ENCODE measurements at places on chromosomes 7 and 10.
A peak's percentile ranks its signal among the peaks of the same experiment; 100 is the strongest.

DNA sequence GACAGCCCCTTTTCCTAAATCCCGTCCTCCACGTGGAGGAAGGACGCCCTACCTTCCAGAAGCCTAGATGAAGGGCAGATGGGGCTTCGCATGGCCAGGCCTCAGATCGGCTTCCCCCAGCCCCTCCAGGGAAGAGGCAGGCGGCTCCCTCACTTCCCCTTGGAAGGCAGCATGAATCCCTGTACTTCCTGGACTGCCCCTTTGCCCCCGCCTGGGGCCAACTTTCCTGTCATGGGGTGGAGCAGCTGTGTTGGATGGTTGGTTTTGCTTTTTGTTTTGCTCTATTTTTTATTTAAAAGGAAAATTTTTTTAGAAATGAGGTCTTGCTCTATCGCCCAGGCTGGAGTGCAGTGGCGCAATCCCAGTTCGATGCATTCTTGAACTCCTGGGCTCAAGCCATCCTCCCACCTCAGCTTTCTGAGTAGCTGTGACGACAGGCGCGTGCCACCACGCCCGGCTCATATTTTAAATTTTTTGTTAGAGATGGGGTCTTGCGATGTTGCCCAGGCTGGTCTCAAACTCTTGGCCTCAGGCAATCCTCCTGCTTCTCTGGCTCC is 27.2 kb downstream of the GTF2IRD1 start:
- DNase-seq: no peak

DNA sequence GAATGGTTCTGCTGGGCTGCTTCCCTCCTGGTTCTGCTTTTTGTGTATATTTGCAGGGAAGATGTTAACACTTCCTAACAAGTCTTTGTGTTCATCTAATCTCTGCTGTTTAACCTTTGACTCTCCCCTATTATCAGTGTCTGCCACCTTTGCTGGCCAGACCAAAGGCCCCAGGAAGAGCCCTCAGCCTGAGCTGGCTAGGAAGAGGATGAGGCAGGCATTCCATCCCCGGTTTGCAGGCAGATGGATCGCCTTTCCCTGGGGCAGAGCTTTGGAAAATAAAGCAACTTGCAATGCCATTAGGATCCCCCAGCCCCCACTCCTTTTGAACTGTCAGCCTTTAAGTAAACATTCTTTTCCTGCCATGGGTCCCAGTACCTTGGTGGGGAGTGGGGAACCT is 19.0 kb downstream of the DPCD start:
- no peak for DNase-seq

DNA sequence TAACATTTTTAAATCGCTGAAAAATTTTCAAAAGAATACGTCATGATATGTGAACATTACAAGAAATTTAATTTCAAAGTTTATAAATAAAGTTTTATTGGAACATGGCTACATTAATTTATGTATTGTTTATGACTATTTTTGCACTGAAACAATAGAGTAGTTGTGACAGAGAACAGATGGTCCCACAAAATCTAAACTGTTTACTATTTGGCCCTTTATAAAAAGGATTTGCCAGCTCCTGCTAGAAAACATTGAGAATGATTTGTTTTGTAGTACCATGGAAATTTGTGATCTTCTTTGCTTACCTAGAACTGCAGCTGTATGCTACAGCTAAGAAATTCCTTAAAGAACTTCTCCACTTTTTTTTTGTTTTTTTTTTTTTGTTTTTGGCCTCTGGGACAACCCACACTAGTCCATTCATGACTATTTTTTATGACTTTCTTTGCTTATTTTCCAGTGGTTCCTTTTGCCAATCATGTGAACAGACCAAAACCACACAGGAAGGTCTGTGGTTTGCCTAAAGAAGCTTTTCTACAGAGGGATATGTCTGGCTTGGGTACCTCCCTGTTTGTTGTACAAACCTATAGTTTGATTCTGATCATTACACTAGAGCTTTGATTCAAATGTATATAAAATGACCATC is 55.7 kb downstream of the ST7 start:
- DNase-seq: no peak

DNA sequence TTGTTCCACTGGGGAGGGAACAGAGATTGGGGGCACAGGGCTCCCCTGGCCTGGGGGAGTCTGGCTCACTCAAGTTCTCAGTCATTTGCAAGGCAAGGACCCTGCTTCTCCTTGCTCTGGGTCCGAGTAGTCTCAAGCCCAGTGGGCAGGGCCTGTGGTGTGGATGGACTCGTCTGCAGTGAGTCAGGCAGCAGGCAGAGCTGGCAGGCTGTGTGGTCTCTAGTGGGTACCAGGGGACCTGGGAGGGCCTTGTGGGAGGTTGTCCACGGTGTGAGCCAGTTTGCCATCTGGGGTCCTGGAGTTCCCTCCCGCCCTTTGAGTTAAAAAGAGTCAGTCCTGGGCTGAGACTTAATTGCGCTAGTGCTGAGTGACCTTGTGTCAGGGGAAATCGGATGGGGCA is 8.8 kb upstream of the SH2D4B start:
- no peak for DNase-seq

- no peak for DNase-seq
Measured at GRCh38 chr7:157431951-157432540, 95.2 kb downstream of the DNAJB6 start.

DNA sequence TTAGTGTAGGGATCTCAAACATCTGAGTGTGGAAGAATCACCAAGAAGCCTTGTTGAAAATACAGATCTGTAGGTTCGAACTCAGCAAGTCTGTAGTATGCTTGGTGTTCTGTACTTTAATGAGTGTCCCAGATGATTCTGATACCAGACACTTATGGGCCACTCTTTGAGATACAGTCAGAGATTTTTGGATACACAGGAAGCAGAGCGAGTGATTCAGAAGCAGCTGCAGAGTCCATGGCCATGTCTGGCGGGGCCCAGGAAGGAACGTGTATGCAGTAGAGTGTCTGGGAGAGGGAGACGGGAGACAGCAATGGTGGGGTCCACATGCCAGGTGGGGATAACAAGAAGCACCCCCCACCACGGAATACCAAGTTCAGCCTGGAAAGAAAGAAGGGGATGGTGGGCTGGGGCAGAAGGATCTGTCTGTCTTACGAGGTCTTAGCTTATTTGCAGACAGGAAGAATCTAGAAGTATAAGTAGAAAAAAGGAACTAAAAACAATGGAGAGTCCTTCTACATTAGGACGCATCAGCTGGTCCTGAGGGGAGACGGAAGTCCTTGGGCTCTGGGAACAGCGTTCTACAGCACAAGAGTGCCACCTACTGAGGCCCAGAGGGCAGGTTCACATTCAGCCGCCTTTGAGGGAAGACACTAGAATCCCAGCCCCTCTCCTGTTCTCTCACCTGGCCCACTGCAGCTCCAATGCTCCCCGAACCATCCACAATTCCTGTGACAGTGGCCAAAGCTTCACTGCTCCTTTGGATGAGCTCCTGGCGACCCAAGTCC is 55.4 kb downstream of the SLC37A3 start:
- no peak for DNase-seq

- DNase-seq: peak; percentile 36
Measured at GRCh38 chr7:28483112-28483511, 70.8 kb downstream of the CREB5 start.

DNA sequence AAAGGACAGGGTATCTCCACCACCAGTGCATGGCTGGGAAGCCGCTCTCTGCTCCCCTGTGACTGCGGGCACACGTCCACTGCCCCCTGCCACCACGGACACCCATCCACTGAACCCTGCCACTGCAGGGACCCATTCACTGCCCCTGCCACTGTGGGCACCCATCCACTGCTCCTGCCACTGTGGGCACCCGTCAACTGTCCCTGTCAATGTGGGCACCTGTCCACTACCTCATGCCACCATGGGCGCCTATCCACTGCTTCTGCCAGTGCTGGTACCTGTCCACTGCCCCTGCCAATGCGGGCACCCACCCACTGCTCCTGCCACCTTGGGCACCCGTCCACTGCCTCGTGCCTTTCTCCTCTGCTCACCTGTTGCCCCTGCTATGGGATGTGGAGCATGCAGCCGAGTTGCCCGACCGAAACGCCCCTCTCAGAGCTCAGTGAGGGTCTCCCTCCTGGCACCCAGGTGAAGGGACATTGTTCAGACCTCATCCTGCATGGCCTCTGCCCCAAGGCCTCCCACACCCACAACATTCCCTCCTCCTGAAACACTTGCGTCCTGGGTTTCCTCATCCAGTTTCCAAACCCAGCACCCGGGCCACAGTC is 207.4 kb downstream of the ADARB2 start:
- DNase-seq: no peak

- DNase-seq: no peak
Measured at GRCh38 chr7:131835141-131835540, 278.7 kb upstream of the PODXL start.

GRCh38 chr10:71078454-71079145 is 133.8 kb upstream of the UNC5B start:
- DNase-seq: no peak

GRCh38 chr10:125061557-125062226 is 98.7 kb downstream of the CTBP2 start:
- no peak for DNase-seq

GRCh38 chr10:120415709-120416330 is 41.2 kb upstream of the PLPP4 start:
- DNase-seq: peak; percentile 80

DNA sequence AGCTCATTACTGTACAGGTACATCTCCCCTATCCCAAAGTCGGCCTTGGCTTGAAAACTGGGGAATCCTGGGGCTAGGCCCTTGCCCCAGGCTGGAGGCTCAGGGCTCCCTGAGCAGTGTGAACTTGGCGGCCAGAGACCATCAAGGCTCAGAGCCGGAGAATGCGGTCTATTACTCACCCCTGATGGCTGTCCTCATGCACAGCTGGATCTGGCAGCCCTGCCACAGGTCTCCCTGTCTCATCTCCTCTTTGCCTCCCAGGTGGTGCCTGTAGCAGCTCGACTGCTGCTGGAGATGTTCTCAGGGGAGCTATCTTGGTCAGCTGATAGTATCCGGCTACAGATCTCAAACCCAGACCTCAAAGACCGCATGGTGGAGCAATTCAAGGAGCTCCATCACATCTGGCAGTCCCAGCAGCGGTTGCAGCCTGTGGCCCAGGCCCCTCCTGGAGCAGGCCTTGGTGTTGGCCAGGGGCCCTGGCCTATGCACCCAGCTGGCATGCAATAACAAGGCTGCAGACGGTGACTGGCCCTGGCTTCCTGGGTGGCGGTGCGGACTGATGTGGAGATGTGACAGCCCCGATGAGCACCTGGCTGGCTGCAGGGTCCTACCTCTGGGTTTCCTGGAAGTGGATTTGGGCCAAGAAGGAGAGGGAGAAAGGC is 10.7 kb downstream of the IRF5 start:
- no peak for DNase-seq

DNA sequence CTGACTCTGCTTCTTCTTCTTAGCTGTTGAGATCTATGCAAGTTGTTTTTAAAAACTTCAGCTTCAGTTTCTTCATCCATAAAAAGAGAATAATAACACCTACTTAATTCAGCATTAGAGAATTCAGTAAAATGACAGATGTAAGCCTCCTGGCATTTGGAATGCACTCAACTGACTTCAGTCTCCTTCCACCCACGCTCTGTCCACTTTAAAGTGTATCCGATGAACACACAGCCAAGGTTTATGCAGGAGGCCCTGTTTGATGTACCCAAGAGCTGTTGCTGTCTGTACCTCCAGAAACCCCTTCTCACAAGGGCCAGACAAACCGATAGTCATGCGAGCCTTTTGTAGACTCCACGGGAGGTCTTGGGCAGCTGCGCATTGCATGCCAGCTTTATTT is 27.1 kb upstream of the SLC35B4 start:
- no peak for DNase-seq

- no peak for DNase-seq
Measured at GRCh38 chr10:133461027-133461426, 7.3 kb downstream of the SCART1 start.

DNA sequence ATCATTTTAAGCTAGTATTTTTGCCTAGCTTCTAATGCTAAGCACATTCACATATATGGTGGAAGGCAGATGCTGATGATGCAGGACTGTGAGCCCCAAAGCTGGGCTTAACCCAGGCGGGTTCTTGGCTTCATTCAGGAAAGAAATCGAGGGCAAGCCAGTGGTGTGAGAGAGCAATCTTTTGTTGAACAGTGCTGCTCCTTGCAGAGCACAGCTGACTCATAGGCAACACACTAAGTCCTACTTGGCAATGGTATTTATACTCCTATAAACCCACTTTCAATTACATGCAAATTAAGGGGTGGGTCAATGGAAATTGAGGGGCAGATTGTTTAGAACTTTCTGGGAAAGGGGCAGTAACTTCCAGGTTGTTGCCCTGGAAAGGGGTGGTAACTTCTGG is 42.0 kb upstream of the CELF2 start:
- DNase-seq: no peak

DNA sequence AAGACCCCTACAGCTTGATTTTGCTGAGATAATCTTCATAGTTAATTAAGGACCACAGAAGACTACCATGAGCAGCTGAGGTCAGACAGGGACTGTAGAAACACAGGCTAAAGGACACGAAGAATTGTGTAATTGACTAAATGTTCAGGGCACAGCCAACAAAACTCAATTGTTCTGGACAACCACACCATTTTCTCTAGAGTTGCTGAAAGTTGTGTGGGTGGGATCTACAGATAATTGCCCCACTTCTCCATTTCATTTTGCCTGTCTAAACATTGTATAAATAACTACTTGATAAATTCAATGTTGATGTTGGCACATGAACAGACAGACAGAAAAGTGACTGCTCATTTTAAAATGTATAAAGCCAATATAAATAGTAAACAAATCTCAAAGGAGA is 39.0 kb upstream of the SLC16A12 start:
- DNase-seq: no peak

DNA sequence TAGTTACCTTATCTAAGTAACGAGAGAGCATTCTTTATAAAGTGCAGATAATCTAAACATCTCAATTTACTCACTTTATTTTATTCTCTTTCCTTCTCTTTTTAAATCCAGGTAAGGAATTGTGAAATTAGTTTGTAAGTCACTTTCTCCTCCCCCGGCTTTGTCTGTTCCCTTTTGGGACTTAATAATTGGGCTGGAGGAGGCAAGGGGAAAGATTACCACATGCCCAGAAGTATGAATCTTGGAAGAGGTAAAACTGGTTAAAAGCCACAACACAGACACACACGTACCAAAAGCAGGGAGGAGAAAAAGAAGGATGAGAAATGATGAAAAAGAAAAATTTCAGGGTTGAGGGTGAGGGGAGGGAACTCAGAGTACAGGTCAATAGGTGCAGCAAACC is 63.3 kb upstream of the LRRC17 start:
- DNase-seq: no peak

- no peak for DNase-seq
Measured at GRCh38 chr7:93119191-93119905, 1.6 kb upstream of the SAMD9 start.

Data from fibroblast of skin of left biceps (primary cell).